ENCODE measurements at places on chromosomes 4 and X.
A peak's percentile ranks its signal among the peaks of the same experiment; 100 is the strongest.

- DNase-seq, result no peak
Measured at GRCh38 chrX:148134578-148134977, 153.4 kb downstream of the FMR1NB start.

- peak; percentile 80 for DNase-seq
Measured at GRCh38 chr4:76028350-76028765, 5.1 kb upstream of the CXCL10 start.

DNA sequence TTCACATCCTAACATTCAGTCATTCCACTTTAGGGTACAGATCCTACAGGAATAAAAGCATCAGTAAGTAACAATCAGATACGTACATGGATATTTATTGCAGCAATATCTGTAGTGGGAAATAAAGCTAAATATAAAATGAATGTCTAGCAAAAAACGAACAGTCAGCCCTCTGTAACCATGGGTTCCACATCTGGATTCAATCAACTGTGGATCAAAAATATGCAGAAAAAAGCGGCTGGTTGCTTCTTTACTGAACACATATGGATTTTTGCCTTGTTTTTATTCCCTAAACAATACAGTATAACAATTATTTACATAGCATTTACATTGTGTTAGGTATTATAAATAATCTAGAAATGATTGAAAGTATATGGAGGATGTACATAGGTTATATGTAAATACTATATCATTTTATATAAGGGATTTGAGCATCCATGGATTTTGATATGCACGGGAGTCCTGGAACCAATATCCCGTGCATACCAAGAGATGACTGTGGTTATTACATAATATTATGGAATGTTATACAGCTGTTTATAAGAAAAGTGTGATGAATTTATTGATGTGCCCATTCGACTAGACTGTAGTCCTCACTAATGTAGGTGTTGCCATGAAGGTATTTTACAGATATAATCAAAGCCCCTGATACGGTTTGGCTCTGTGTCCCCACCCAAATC is 132.8 kb downstream of the ARHGEF9 start:
- no peak for DNase-seq

- peak; percentile 81 for DNase-seq
Measured at GRCh38 chrX:39144956-39145355, 343.7 kb downstream of the MID1IP1 start.

DNA sequence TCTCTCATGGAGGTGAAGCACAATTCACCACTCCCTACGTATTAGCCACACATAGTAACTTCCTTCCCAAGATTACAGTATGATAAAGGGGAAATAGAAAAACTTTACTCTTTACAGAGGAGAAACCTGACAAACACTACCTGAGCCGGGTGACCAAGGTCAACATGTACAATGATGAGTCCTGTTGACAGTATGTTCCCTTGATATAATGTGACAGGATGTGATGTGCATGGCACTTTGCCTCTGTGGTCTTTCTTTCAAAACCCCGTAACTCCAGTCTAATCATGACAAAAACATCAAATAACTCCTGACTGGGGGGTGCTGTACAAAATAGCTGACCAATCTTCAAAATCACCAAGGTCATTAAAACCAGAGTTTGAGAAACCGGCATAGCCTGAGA is 60.6 kb downstream of the CD99L2 start:
- no peak for DNase-seq

DNA sequence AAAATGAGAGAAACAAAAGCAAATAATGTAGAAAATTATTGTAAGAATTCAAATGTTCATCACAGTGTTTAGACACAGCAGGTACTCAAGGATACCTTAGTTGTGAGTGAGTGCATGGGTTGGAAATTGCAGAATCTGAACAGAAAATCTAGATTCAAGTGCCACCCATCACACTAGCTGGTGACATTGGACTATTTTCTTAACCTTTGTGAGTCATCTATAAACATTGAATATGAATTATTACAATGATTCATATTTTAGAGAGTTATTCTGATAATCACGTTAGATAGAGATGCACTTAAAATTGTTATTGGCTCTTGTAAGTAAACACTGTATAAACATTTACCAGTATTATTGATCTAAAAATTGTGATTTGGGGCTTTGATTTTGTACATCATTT is 1113.1 kb downstream of the STIM2 start:
- no peak for DNase-seq

DNA sequence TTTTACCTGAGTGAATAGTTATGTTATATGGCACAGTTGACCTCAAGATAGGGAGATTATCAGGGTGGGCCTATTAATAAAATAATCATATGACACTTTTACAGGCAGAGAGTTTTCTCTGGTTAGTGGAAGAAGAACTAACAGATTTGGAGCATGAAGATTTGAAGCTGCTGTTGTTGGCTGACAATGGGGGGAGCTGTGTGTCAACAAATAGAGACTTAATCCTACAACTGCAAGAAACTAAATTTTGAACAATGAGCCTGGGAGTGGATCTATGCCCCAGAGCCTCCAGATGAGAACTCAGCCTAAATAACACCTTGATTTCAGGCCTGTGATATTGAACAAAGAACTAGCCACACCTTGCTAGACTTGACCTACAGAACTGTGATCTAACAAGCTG is 7.2 kb upstream of the CCSER1 start:
- DNase-seq, result no peak

GRCh38 chrX:12309744-12310076 is 171.4 kb downstream of the FRMPD4 start:
- no peak for DNase-seq

GRCh38 chrX:8729811-8730210 is 2.1 kb downstream of the ANOS1 start:
- no peak for DNase-seq

DNA sequence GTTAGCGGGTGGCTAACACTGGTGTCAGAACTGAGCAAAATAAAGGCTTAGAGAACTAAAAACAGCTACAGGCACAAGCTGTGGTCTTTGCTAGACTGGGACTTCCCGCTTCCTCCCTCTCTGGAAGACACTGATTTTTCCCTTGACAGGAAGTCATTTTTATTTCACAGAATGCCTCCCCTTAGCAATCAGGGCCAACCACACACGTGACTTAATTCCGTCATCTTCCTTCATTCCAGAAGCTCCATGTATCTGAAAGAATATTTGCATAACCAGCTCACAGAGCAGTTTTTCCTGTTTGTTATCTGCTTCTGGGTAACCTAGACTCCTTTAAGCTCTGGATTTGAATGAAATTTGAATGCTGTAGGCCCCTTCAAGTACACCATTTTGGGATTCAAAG is 327.5 kb upstream of the FRG1 start:
- DNase-seq, result peak; percentile 27

DNA sequence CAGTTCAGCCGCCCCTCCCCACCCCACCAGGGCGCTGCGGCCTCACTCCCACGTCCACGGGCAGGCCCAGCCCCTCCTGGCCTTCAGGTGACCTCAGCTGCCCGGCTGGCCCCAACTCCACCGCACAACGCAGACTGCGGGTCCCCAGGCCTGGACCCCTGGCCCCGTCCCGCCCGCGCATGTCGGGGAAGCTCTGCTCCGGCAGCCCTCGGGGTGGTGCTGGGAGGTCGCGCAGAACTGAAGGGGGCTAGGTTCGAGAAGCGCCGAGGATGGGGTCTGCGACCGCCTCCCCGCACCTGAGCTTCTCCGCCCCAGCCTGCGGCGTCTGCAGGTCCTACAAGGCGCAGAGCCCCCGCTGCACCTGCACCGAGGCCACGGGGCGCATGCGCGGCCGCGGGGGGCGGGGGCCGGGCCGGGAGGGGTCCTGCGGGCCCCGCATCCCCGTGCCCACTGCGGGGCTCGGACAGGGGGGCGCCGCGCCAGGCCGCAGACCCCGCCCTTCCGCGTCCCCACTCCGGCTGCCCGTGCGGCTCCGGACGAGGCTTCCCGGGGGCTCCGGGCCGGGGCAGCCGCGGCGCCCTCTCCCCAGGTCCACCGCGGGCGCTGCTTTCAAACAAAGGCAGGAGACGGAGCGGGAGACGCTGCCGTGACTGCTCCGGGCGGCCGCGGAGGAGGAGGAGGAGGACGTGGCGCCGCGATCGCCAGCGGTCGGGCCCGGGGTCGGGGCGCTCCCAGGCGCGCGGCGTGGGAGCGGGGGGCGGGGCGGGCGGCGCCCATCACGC is 672 bp upstream of the NAT8L start:
- DNase-seq, result peak; percentile 54

DNA sequence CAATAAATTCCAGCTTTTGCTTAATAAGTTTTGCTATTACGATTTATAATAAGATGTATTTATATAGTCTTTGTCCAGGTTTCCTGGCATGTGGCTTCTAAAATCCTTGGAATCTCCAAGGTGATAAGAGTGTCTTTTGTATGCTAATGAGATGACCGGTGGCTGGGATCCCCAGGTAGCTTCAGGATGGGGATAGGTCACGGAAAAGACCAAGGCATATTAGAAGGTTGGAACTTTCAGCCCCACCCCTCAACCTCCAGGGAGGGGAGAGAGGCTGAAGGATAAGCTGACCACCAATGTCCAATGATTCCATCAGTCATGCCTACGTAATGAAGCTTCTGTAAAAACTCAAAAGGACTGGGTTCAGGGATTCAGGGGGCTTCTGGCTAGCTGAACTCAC is 41.7 kb downstream of the SMIM20 start:
- no peak for DNase-seq

GRCh38 chrX:46582325-46582724 is 8.8 kb downstream of the CHST7 start:
- DNase-seq, result no peak

DNA sequence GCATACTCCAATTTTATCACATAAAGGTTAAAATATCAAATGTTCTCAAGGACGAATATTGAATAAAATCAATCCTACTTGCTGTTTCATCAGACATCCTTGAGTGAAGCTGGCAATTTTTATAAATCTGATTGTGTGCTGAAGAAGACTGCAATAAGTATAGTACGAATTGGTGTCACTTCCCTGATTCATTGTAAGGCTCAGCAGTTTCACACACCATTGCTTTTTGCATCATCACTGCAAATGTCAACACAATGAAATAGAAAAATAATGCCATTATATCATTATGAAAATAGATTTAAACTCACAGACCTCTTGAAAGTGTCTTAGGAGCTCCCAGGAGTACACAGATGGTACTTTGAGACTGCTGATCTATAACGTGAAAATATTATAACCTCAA is 172.5 kb downstream of the ANKRD50 start:
- DNase-seq, result no peak

DNA sequence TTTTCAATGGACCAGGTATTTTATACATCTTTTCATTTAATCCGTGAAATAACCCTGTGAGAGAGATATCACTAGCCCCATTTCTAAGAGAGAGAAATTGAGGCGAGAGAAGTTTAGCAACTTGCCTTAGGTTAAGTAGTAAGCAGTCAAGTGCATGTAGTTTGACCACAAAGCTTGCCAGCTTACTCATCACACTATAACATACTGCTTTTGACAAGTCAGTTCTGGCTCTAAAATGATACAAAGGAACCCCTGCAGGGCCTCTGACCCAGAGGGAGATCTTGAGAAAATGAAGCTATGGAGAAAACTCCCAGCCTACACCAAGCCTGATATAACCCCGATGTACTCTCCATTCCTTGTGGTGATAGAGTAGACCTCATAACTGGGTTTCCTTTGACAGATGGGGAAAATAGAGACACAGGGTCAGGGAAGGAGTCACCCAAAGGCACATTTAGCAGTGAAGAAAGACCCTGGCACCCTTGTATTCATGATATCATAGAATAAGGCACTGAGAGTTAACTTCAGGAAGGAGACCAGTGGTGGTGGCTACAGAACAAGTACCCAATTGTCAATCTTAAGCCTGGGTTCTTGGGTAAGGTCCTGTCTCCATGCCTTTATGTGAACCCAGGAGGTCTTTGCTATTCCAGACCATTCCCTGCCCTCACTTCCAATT is 60.2 kb upstream of the MSN start:
- DNase-seq, result peak; percentile 65

- DNase-seq, result no peak
Measured at GRCh38 chr4:6338951-6339817, 69.5 kb downstream of the WFS1 start.

- DNase-seq, result no peak
Measured at GRCh38 chrX:148441387-148441786, 59.0 kb upstream of the AFF2 start.

- DNase-seq, result no peak
Measured at GRCh38 chrX:670645-671044, 40.1 kb downstream of the SHOX start.

GRCh38 chr4:132572210-132572609 is 576.9 kb upstream of the PCDH10 start:
- no peak for DNase-seq

DNA sequence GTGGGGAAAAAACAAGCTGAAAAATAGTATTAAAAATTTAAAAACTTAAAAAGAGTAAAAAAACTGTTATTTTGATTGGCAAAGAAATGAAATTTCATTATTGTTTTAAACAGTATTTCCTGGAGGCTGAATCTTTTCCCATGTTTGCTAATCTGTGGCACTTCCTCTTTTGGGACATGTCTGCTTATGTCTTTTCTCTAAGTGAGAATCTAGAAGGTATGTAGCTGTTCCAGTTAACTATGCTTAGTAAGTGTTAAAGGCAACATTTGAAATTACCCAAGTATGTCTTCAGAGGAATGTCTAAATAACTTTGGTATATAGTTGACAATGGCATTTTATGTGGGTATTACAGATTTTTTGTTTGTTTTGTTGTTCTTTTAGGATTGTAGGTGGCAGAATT is 81.6 kb upstream of the TBC1D9 start:
- DNase-seq, result peak; percentile 62

GRCh38 chrX:45524296-45524695 is 323.6 kb upstream of the DIPK2B start:
- no peak for DNase-seq

- no peak for DNase-seq
Measured at GRCh38 chr4:132071815-132072214, 1077.3 kb upstream of the PCDH10 start.

GRCh38 chr4:11250510-11250909 is 178.2 kb downstream of the HS3ST1 start:
- DNase-seq, result no peak

DNA sequence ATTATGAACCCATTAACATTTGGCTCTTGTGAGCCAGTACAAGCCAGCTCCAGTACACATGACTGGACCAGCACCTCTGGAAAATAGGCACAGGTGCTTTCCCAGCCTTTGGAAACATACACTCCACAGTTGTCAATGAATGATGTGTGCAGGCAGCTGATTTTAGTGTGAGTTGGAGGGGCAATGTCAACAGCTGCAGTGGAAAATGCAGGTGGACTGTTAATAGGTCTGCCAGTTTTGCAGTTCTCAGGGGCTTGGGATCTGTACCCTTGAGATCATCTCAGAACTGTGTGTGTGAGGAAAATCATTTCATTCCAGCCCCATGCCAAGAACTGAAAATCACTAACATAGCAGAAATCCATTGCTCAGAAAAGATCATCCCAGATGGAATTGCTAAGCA is 81.7 kb upstream of the CHRDL1 start:
- DNase-seq, result no peak

- no peak for DNase-seq
Measured at GRCh38 chrX:38287674-38288073, 39.6 kb downstream of the RPGR start.

- DNase-seq, result peak; percentile 6
Measured at GRCh38 chrX:31279359-31279758, 207.5 kb upstream of the FTHL17 start.

DNA sequence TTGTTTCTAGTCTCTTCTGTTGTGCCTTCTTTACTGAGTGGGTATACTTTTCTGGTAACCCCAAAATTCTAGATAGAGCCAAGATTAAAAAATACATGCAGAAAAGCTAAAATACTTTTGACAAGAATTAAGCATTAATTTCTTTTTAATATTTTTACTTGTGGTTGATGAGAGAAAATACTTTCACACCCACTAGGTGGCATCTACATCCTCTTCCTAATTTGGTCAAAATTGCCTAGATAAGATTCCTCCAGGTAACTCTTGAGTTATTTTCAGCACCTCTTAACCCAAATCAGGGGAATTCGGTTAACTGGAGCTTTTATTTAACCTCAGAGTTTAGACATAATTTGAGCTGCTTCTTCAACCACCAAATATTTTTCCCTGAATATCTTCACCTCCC is 28.4 kb upstream of the COX7B2 start:
- peak; percentile 3 for DNase-seq

Measured in suppressor macrophage (primary cell).